Activated T-helper 1 cell treated with anti-CD3 and anti-CD28 coated beads, Interleukin-2, amount 50 U/mL, for 16 hours (primary cell): ENCODE measurements at places on chromosomes 4 and X.

DNA sequence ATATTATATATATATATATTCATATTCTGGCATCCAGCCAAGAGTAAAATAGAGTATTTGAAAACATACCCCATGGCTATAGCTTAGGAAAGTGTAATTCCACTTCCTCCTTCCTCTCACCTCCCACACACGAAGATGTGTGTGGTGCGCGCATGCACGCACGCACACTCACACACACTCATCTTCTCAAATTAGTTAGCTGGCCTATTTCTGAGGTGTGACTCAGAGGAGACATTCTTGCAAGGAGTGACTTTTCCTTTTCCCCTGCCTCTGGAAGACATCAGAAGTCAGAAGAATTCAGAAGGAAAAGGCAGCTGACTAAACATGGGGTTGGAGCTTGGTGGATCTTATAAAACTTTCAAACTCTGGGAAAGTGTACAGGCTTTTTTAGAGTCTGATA is 8.8 kb downstream of the ENPEP start:
- DNase-seq, result no peak

GRCh38 chrX:37677765-37678164 is 7.8 kb upstream of the XK start:
- no peak for DNase-seq

DNA sequence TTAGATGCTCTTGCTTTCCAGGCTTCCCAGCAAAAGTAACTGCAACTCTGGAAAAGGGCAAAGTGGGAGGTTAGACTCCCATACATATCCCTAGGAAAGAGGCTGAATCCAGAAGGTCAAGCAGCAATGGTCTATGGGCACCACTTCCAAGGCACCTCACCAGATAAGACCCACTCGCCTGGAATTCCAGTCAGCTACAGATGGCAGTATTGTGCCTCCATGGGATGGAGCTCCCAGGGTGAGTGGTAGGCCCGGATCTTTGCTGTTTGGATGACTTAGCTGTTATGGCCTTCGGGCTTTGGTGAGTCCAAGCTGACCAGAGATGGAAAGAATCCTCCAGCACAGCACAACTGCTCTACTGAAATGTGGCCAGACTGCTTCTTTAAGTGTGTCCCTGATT is 688.0 kb downstream of the PCDH19 start:
- no peak for DNase-seq

DNA sequence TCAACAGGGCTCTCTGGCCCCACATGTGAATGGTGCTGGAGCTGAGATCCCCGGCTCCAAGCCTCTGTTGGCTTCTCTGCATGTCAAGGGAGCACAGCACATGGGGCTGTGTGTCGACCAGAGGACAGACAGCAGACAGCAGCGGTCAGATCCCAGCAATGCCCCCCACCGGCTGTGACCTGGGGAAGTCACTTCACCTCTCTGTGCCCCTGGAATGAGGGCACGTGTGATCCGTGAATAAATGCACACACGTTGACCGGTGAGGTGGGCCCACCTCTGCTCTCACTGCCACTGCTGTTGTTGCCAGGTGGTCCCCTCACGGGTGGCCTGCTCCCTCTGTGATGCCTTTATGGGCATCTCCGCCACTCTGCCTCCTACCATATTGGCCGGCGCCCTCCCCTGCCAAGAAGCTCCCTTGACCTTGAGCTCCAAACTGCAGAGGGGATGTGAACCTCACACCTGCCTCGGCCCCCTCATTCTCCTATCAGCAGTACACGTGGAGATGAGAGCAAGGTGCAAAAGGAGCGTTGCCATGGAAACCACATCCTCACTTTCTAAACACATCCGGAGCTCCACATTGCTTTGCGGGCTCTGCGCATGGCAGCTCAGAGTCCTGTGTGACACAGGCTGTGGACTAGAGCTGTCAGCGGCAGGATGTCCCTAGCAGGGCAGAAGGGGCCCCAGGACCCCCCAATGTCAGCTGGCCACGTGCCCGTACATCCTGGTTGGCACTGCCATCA is 75.4 kb downstream of the ABLIM2 start:
- DNase-seq, result no peak

DNA sequence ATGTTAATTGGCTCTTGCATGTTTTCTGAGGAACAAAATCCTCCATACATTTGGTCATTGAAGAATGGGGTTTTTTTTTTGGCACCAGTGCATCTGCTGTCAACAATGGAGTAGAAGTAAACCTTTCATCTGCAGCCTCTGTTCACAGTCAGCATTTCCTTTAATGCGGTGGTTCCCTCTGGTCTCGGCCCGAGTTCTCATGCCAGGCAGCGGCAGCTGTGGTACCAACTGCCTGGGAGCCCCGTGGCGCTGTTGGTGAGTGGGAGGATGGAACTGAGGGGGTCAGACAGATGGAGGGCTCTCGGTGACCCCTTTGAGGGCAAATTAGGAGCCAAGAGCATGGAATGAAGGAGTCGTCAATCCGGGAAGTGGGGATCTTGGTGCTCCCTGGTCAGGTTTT is 114.7 kb downstream of the AFF1 start:
- no peak for DNase-seq

- no peak for DNase-seq
These were observed 423.5 kb upstream of the NDST3 start for GRCh38 chr4:117610706-117611308.

- DNase-seq, result no peak
These were observed 8.5 kb downstream of the TRIM2 start for GRCh38 chr4:153212736-153213135.

GRCh38 chr4:176432811-176433540 is 113.2 kb downstream of the SPCS3 start:
- no peak for DNase-seq

GRCh38 chr4:74223801-74224200 is 65.9 kb downstream of the MTHFD2L start:
- DNase-seq, result no peak

DNA sequence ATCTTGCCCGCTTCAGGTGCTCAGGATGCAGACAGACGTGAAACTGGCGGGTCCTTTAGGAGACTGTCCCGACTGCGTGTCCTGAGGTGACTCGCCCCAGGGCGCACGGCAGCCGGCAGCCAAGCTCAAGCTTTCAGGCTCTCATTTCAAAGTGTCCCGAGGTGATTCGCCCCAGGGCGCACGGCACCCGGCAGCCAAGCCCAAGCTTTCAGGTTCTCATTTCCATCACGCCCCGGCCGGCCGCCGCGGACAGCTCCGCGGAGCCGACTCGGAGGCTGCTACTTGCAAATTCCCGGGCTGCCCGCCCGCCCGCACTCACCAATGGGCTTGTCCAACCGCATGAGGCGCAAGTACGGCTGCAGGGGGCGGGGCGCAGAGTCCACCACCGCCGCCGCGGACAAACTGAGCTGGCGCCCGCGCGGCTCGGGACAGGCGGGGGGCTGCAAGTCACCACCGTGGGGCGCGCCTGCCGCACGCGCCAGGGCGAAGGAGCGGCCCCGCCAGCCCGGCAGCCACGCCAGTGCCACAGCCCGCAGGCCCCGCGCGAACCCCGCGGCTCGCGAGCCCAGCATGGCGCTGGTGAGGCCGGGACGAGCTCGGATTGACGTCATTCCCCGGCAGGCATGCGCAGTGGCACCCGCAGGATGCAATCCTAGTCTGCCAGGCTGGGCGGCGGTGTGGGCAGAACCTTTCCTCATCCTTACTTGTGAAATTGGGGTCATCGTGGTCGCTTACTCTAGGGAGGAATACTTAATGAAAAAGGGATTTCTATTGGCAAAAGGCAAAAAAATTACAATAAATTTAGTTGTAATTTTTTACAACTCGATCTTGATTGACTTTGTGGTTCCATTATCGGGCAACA is at the start of gene COQ2:
Gene COQ2, minus strand, starts transcription at position 606 of the 862 bp plus-strand sequence. Its CDS starts 34 bp downstream, at position 572.
- DNase-seq, result peak; percentile 89

DNA sequence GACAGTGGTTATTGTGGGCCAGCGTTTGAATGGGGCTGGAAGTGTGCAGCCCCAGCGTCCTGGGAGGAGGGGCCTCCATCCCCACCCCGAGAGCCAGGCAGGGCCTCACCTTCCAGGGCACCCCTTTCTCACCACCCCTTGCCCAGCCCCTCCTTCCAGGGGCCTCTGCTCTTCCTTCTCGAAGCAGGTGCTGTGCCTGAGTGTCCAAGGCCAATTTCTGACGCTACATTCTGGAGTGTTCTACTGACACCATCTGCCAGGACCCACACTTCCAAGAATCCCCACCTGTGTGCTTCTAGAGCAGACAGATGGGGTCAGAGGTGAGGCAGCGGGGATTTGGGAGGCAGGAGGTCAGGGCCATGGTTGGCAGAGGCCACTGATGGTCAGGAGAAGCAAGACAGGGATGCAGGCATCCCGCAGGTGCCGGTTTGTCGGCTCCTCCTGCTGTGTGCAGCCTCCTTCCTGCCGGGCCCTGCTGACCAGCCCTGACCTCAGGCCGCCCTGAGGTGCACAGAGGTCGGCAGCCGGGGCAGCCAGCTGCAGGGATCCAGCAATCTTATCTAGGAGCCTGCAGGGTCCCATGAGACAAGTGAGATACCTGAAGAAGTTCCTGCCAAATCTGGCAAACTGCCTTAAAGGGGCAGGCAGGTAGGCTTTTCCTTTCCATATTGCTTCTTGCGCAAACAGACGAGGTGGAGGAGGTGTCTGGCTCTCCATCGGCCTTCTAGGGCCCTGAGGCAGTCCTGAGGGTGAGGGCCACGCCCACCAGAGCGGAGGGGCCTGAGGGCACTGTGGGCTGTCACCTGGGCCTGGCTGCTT is 18.8 kb downstream of the MSANTD1 start:
- no peak for DNase-seq

DNA sequence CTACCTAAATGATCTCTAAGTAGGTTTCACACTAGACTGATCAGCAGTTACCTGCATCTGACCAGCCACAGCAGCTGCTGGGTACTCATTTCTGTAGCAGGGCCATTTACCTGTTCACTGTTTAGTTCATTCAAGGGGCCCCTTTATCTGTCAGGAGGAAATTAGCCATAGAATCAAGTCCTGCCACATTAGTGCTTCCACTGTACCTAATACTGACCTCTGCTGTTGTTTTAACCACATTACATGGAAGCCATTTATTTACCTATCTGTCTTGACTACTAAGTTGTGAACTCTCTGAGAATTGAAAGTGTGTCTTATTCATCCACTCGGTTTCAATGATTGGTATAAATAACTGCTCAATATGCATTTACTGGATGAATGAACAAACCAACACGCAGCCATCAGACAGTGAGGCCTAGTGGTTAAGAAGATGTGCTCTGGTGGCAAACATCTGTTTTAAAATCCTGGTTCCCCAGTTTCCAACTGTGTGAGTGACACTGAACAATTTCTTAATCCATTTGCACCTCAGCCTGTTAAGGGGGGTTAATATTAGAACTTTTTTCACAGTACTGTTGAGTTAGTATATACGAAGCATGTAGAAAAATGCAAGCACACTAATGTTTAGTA is 30.0 kb upstream of the ANXA5 start:
- DNase-seq, result no peak

DNA sequence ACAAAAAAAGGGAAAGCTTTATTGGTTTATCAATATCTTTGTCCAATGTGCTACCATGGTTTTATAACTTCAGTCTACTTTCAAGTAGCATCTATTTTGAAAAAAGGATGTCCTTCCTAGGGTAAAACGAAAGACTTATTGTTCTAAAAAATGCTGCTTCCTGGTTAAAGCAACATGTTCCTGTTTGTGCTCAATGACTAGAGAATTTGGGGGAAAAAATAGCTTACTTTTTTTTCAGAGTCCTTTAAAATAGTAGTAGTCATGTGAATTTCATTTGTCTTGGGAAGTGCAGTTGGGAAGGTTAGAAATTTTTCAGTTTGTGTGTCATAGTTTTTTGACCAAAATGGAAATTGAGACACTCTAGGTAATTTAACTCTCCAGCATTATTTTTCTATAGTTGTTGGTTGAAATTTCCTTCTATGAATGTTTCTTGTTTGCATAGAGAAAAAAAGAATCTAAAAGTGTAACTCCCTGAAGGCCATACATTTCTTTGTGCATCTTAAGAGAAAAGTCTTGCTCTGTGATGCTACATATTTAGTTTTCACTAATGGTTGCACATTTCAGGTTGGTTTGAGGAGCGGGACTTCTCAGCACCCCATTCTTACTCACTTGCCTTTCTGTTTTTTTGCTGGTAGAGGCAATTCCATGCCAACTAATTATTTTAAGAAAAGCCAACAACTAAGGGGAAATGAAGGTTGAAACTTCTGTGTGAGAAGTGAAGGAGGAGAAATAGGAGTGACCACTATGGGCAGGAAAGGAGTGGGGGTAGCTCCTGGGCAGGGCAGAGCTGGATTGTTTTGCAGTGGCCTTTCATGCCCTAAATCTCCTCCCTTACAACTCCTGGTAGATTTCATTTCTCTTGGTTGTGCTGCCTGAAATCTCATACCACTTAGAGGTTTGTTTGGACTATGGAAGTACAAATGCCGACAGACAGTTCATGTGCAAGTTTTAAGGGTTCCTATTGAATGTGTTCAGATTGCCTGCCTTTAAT is 76.4 kb downstream of the RAPGEF2 start:
- DNase-seq, result no peak

DNA sequence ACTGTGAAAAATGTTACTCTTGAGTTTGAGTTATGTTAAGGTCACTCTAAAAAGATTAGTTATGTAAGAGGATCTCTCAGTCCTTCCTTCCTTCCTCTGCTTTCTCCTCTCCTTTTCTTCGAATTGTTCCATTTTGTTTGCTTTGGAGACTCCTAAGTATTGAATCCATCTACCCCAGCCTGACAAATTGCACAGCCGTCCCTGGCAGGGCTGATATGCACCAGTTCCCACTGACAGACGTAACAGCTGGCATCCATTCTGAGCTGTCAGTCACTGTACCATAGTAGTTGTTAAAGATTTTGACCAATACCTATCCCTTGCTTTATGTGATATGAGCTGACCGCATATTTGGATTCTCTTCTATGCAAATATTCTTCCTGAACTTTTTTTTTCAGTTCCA is 210.7 kb upstream of the IGFBP7 start:
- DNase-seq, result no peak

DNA sequence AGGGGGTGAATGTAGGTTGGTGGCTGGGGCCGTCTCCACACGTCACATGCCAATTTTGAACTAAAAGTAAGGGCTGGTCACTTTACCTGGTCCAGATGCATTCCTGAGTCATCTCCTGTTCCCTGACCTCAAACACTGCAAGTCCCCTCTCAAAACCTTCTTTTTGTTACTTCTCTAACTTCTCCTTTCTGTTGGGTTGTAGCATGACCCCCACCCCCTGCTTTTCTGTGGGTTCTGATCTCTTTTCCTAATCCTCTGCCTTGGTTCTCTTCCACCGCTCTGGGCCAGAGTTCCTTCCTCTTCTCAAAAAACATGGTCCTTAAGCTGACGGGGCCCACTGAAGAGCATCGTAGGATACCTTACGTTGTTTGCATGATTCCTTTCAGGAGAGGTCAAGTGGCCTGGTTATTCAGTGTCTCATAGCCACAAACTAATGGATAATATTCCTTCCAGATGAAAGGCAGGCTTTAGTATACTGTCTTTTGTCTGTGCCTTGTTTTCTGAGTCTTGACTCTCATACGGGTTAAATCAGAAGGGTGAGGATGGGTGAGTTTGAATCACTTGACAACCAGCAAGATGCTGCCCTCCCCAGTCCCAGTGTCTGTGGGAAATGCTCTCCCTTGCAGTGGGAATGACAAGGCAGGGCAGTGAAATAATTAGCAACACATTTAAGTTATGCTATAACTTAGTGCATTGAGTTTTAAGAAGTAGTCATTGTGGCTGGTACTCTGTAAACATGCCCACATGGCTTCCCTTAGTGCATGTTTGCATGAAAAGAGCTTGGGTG is 15.1 kb downstream of the SMS start:
- no peak for DNase-seq
